NCI-H1417 (cell line): ENCODE measurements at places on chromosomes 1 and 21.

DNA sequence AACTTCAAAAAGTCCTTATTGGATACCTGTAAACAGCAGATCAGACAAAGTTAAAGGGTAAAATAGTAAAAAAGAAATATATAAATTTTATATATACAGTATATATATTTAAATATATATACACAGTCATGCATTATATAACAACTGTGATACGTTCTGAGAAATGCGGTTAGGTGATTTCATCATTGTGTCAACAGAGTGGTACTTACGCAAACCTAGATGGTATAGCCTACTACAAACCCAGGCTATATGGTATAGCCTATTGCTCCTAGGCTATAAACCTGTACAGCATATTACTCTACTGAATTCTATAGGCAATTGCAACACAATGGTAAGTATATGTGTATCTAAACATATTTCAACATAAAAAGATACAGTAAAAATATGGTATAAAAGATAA, 222.7 kb downstream of the NUF2 start:
- no peak for DNase-seq

GRCh38 chr1:162026881-162027280, 3.2 kb upstream of the OLFML2B start:
- DNase-seq: no peak

- no peak for DNase-seq
These were observed 57.0 kb upstream of the NEK2 start for GRCh38 chr1:211732293-211732980.

- no peak for DNase-seq
These were observed 738 bp downstream of the CAMK1G start for GRCh38 chr1:209584231-209584672.

- DNase-seq: no peak
These were observed 49.0 kb downstream of the B3GALT5 start for GRCh38 chr21:39661740-39662139.

GRCh38 chr1:168427051-168427450, 116.7 kb downstream of the XCL2 start:
- no peak for DNase-seq

- no peak for DNase-seq
These were observed 16.5 kb downstream of the SLC27A3 start for GRCh38 chr1:153791648-153792253.

DNA sequence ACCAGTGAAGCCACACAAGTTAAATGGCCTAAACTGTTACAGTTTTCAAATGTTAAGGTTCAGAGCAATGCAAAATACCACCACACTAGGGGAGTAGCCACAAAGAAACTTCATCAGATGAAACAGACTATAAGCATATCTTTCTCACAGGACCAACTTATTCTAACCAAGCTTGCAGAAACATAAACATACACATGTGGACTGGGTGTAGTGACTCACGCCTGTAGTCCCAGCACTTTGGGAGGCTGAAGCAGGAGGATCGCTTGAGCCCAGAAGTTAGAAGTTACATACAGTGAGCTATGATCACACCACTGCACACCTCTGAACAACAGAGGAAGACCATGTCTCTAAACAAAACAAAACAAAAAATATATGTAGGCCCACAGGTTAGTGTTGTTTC, 17.3 kb downstream of the WDR47 start:
- no peak for DNase-seq

DNA sequence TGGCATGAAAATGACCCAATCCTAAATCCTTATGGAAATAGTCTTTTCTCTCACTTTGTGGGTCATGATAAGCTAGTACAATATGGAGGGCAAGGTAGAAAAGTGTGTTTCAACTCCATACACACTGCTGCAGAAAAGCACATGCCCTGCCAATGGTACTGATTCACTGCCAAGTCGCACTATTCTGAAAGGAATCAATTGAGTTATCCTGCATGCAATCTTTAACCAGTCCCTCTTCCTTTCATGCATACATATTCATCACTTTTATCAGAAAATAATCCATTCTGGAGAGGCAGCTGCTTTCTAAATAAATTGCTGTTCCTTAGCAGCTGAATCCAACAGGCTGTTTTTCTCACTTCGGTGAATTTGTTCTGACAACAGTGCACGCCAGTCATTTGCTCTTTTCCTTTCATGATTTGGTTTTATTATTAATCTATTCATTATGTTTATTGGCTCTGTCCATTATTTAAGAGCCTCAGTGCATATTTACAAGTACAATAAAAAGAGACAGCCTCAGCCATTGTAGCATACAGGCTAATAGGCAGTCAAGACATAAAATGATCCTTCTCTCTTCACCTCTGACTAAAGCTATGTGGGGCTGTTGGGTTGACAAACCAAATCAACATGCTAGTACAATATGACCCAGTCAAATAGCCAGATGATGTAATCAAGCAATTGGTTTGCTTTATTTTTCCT, 108.8 kb downstream of the CHD1L start:
- DNase-seq: no peak

DNA sequence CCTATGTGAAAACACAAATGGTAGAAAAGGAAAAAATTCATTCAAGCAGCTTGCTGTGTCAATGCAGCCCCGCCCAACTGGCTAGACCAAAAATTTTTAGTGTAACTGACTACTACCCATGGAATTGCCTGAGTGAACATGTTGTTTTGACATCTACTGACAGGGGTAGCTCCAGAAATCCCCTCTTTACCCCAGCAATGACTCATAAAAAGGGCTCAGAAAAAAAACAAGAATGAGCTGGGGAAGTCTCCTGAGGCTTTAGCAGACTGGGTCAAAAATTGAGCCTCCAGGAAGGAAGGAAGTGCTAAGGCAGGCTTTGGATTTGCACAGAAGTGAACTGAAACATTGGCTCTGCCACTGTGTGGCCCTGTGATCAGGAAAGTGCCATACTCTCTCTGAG, 24.4 kb upstream of the FGGY start:
- no peak for DNase-seq

DNA sequence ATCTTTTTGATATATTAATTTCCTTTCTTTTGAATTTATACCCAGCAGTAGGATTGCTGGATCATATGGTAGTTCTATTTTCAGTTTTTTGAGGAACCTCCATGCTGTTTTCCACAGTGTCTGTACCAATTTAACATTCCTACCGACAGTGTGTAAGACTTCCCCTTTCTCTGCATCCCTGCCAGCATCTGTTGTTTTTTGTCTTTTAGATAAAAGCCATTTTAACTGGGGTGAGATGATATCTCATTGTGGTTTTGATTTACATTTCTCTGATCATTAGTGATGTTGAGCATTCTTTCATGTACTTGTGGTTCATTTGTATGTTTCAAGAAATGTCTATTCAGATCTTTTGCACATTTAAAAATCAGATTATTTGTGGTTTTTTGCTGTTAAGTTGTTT, 62.4 kb upstream of the STUM start:
- DNase-seq: no peak

DNA sequence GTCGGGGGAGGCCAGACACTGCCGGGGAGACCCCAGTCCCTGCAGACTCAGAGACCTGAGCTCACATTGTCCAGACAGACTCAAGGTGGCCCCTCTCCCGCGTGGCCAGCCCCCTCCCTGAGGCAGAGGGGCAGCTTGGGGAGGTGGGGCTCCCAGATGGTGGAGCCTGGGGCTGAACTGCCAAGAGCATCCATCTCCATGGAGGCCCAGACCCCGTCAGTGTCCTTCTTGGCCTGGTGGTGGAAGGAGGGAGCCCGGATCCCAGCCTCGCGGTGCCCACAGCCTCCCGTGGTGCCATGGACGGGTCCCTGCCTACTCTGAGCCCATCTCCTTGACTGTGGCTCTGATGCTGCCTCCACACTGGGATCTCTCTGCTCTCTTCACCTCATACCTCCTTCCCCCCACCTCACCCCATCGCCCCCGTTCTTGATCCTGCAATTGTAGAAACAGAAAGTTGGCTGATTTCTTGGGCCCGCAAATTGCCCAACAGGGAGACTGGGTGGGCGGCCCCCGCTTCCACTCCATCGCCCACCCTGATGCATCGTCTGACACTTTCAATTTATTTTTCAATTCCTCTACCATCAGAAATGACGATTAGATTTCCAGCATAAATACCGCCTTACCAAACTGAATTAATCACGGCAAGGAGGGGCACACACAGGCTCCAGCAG, 348.9 kb downstream of the MATN1 start:
- DNase-seq: no peak

GRCh38 chr1:109530457-109531087, 9.1 kb upstream of the GPR61 start:
- peak; percentile 65 for DNase-seq
